ENCODE measurements at places on chromosomes 11 and 22.

- DNase-seq = no peak
Measured at GRCh38 chr11:28227460-28227859, 119.3 kb downstream of the METTL15 start.

GRCh38 chr22:49106096-49106841 lies 721.4 kb downstream of the BRD1 start:
- no peak for DNase-seq

DNA sequence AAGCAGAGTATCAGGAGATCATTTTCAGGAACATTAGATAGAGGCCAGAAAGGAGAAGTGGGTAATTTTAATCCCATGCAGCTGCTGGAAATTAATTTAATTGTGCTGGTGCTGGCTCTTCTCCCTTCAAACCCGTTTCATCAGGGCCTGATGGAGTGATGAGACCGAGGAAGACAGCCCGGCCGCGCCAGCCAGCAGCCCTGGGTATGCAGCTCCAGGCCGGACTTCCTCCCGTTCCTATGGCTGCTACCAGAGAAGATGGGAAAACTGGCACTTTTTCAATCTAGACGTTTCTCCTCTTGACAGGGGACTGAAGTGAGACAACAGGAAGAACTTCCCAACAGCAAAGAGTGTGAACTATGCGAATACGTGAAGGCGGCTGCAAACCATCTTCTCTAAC lies 24.6 kb upstream of the ZBTB16 start:
- no peak for DNase-seq

DNA sequence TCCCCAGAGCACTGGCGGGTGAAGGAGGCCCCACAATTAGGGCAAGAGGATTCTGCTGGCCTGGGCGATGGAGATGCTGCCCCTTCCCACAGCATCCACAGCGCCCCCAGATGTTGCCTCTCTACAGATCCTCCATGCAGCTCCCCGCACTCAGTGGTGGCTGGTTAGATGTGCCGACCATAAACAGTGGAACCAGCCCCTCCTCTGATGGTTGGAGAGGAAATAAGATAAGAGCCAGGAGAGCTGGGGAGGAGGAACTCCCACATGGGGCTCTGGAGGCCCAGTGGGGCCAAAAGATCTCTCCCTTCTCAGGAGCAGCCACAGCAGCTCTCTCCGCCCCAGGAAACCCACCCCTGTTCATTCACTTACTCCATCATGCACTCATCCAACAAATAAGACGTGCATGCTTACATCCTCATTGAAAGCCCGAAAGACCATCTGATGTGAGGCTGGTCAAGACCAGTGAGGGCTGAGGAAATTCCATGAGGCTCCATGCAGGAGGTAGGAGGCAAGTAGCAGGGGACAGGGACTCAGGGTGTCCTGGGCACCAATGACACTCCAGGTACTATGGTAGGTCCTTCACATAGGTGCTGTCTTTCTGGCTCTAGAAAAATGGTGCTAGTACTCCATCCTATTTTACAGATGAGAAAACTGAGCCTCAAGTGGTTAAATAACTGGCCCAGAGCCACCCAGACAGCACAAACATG lies 1.5 kb downstream of the PTGDR2 start:
- DNase-seq = no peak

DNA sequence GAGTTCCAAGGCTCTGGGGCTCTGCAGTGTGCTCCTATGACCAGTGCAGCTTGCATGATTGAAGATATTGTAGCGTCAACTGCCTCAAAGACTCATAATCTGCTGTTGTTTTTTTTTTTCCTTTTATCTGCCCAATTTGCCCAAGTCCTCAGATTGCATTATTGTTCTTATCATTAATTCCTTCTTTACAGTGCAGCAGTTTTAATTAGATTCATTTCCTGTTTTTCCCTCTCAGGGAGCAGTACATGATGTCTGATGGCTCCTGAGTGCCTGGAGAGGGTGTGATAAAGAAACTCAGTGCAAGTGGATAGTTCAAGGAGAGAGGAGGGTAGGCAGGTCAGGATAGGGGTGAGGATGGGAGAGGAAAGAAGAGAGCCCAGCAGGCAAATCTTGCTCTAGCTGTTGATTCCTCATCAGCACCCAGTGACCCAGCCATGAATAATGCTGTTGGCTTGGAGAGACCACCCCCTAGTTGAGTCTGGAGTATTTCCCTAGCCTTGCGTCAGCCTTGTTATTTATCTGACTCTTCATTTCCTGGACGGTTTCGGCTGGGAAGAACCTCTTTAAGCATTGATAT lies 219.6 kb upstream of the SESN3 start:
- DNase-seq = no peak

DNA sequence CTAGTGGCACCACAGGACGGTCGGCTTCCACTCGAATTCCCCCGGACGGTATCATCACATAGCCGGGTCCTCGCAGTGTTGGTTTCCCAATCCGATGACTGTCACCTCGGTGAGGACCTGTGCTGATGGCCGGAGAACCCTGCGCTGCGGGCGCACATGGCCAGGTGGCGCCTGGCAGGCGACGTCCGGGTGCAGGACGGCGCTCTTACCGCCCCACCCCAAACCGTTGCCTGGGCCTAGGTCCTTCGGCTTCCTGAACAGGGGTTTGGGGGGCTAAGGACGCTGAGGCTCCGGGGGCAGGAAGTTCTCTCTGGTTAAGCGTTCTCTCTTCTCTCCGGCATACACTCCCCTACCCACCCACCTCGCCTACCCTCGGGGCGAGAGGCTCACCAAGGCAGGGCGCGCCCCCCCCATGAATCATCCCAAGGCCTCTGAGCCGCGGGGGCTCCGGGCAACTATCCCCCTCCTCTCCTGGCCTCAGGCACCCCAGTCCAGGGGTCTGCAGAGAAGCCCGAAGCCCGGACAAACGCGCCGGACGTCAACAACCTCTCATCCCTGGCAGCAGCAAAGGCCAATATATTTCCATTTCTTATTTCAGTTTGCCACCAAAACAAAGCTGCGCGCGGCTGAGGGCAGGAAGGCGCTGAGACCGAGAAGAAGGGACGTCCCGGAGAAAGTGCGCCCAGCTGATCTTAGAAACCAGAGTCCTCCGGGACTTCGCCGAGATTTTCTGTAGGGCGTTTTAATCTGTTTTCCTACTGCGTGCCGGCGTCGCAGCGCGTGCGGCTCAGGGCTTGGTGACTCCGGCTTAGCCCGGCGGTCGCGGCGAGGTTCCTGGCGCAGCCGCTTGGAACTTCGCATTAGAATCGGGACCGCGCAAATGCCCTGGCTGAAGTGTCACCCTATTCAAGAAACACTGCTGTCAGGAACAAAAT lies 5.6 kb downstream of the ALX4 start:
- DNase-seq = no peak

DNA sequence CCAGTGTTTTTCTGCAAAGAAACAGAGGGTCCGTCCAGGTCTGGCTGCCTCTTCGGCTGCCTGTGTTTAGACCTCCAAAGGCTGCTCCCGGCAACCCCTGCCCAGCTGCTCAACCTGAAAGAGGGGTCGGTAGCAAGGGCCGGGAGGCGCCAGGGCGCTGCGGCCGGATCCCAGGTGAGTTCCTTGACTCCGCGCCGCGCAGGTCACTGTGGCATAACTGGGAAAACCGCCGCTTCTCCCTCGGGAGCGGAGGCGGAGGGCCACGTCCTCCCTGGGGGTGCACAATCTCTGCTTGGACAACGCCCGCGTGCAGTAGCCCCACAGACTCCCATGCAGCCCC lies 1.0 kb upstream of the BRSK2 start:
- DNase-seq = no peak

DNA sequence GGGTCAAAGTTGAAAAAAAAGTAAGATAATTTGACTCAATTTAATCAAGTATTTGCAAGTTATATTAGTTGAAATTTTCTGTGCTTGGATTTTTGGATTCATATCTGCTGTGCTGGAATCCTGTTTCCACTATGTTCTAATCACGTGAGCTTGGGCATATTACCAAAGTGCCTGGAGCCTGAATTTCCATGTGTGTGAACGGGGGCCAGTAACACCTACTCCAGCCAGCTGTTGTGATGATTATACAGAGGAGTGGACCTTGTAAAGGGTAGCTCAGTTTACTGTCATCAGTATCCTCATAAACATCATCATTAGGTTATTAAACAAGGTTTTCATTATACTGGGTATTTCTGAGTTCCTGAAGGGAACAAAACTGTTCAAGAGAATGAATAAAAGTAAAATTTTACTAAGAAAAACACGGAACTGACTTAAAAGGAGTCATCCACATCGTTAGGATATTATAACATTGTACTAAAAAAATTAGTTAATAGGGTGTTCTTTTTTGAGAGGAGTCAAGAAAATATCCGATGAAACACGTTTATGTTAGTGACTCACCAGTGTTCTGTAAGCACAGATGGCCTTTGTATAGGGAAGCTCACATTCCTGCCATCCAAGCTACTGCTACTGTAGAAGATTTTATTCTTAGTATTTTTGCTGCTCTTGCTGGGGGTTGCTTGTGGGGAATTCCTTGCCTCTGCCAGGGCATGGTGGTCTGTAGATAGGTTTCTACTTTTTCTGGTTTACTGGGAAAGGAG lies 144.1 kb downstream of the ARHGAP42 start:
- no peak for DNase-seq

- DNase-seq = no peak
Measured at GRCh38 chr11:88384669-88385005, 47.1 kb upstream of the CTSC start.

GRCh38 chr11:849951-850774 lies 7.5 kb downstream of the TSPAN4 start:
- DNase-seq = no peak

- DNase-seq = no peak
Measured at GRCh38 chr11:1078191-1078601, 3.5 kb downstream of the MUC2 start.

- DNase-seq = no peak
Measured at GRCh38 chr22:47238690-47239473, 476.4 kb downstream of the TBC1D22A start.

- no peak for DNase-seq
Measured at GRCh38 chr22:46678003-46678657, 57.9 kb downstream of the GRAMD4 start.

DNA sequence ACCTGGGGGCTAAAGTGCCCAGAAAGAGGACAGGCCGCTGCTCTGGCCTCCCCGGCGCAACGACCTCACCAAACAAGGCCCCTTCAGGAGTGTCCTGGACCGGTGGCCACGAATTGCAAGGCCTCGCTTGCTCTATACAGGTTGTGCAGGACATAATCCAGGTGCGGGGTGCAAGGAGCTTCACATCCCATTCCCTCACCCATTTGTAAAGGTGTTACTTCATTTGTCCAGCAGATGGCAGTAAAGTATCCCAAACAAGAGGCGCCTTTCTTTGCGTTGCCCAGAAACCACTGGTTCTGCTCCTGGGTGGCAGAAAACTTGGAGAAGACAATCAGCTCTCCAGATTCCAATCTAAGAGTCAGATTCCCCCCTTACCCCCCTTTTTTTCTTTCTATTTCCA lies 35.9 kb upstream of the PRDM11 start:
- DNase-seq = no peak

DNA sequence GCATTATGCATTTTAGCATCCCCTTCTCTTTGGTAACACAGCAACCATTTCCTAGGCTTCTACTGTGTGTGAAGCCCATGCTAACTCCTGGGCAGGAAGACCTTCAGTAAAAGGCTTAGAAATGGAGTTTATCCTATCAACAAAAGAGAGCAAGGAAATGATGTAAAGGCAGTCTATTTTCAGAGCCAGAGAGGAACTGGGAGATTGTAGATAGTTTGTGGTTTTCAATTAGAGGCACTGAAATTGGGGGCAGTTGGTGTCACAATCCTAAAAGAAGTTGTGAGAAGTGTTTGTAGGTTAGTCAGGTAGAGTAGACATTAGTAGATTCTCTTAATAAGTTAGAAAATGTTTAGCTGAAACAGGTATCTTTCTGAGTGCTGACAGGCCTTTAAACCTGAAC lies 7.1 kb downstream of the ACAD8 start:
- no peak for DNase-seq

- DNase-seq = no peak
Measured at GRCh38 chr11:46120346-46121300, 631 bp downstream of the PHF21A start.

DNA sequence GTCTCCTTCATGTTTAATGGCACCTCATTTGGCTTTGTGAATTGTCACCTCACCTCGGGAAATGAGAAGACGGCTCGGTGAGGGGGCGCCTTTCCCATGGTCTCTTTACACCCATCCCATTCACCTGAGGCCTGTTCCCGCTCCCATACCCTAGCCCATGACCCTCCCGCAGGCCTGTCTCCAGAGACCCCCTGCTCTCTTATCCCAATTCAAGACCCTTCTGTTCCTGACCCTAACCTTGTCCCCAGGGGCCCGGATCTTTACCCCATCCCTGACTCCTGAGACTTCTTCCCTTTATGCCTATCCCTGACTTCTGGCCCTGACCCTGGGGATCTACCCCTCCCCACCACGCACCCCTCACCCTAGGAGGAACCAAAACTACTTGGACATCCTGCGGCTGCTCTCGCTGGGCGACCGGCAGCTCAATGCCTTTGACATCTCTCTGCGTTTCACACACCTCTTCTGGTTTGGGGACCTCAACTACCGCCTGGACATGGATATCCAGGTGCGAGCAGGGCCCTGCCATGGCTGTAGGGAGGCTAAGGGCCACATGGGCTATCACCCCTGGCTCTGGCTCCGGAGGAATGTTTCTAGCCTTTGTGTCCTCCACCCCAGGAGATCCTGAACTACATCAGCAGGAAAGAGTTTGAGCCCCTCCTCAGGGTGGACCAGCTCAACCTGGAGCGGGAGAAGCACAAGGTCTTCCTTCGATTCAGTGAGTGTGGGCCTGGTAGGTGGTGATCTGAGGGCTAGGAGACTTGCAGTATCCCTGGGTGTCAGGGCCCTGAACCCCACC lies 7.9 kb downstream of the INPPL1 start:
- no peak for DNase-seq

- no peak for DNase-seq
Measured at GRCh38 chr22:32866953-32867352, 65.4 kb downstream of the TIMP3 start.

- DNase-seq = no peak
Measured at GRCh38 chr11:12693094-12693478, 18.9 kb downstream of the TEAD1 start.

GRCh38 chr11:126267650-126268049 lies 1.0 kb downstream of the SRPRA start:
- no peak for DNase-seq

DNA sequence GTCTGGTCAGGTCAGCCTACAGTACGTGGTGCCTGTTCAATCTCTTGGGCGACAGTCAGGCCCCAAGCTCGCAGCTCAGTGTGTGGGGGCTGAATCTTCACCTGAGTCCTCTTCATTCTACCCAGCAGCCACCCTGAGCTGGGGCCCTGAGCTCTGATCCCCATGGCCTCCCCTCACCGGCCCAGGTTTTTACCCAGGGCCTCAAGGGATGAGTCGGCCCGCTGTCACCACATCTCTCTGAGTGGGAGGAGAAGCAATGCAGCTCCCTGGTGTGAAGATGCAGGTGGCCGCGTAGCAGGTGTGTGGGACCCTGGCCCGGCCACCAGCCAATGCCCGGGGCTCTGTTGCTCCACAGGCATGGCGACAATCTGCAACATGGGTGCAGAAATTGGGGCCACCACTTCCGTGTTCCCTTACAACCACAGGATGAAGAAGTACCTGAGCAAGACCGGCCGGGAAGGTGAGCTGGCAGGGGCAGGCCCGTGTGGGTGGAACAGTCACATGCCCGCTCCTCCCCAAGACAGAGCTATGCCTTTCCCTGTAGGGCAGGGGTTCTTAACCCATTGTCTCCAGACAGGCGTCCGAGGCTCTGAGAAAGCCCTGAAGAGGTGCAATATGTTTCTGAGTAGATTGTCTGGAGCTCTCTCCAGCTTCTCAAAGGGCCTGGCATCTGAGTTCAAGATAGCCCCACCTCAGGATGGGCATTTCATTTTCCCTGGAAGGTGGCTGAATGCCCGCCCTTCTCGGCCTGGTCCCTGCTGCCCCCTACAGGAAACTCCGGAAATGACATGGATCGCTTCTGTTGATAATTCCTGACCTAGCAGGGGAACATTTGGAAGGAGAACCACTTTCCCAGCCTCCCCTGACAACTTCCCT lies 26.9 kb downstream of the POLR3H start:
- DNase-seq = no peak
